Hippocampal formation (tissue), 2 donors: ENCODE measurements at places on chromosomes 12 and 14.

DNA sequence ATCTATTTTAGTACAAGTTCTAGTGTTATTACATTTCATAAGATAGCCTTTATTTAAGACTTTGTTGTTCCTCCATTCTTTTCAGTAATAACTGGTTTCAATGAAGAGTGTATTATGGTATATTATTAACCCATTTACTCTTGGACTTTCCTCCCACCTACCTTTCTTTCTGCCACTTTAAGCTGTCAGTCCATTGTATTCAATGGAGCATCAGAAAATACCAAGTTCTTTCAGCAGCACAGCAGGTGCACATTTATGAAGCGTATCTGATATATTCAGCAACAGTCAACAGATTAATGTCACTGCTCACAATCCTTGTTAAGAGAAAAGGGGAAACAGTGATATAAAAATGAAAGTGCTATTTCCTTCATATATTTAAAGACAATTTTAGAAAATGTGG, 660.9 kb downstream of the C12orf50 start:
- DNase-seq = no peak

- no peak for DNase-seq
These were observed 41.3 kb upstream of the OR6J1 start for GRCh38 chr14:22685467-22685866.

DNA sequence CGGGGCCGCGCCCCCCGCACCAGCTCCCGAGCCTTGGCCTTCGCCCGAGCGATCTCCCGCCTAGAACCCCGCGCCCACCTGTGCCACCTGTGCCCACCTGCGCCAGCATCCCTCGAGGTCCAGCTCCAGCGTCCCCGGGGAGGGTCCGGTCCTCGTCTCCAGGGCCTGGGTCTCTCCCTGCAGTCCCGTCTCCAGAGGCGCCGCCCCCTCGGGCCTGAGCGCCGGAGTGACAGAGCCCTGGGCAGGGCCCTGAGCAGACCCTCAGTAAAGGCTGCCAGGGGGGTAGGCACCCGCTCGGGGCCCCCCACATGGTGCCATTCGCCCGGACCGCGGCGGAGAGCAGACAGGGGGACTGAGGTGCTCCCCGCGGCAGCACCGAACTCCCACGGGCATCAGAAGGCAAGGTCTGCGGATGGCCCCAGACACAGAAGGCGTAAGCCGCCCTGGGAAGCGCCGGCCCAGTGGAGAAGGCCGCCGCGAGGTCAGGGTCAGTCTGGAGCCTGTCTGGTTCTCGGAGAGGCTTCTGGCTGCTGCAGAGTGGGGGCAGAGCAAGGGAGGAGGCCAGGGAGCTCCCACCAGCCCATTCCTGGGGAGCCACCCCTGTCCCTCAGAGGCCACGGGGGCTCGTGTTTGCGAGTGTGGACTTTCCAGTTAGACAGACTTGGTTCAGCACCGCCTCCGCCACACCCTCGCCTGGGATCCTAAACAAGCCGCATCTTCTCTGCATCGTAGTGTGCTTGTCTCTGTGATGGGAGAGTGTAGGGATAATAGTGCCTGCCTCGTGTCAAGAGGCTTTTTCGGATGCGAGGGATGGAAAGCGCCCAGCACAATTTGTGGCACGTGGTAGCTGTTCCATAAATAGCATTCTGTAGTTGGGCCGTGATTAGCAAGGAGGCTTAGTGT, 1.1 kb upstream of the PPP1R13B start:
- DNase-seq = no peak

GRCh38 chr12:16392846-16393535, 45.5 kb downstream of the MGST1 start:
- no peak for DNase-seq

- DNase-seq = no peak
These were observed 212.1 kb upstream of the BTG1 start for GRCh38 chr12:92357584-92358261.
